CD4-positive, alpha-beta memory T cell (primary cell): ENCODE measurements at places on chromosomes 11 and 22.

GRCh38 chr11:41284354-41284753 is 175.1 kb downstream of the LRRC4C start:
- no peak for DNase-seq

- no peak for DNase-seq
These were observed 35.8 kb downstream of the NADSYN1 start for GRCh38 chr11:71488681-71489270.

DNA sequence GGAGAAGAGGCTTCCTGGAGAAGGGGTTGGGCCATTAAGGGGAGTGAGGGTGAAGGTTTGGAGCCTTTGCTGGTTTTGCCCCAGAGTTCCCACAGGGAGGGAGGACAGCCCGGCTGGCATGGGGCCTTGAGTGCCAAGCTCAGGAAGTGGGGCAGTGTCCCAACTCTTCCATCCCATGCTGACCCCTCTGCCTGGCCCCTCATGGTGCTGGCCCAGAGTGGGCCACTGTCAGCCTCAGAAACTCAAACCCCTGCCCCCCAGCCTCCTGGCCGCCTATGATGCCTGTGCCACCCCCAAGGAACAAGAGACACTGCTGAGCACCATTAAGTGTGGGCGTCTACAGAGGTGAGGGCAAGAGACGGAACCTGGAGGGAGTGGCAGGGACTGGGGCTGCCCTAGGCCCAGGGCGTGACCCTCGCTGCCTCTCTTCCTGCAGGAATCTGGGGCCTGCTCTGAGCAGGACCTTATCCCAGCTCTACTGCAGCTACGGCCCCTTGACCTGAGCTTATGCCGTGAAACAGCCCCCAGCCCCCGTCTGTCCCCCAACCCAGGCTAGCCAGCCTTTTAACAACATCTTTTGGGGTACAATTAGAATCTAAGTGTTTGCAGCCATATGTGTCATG is 5.4 kb downstream of the MUS81 start:
- DNase-seq = no peak

DNA sequence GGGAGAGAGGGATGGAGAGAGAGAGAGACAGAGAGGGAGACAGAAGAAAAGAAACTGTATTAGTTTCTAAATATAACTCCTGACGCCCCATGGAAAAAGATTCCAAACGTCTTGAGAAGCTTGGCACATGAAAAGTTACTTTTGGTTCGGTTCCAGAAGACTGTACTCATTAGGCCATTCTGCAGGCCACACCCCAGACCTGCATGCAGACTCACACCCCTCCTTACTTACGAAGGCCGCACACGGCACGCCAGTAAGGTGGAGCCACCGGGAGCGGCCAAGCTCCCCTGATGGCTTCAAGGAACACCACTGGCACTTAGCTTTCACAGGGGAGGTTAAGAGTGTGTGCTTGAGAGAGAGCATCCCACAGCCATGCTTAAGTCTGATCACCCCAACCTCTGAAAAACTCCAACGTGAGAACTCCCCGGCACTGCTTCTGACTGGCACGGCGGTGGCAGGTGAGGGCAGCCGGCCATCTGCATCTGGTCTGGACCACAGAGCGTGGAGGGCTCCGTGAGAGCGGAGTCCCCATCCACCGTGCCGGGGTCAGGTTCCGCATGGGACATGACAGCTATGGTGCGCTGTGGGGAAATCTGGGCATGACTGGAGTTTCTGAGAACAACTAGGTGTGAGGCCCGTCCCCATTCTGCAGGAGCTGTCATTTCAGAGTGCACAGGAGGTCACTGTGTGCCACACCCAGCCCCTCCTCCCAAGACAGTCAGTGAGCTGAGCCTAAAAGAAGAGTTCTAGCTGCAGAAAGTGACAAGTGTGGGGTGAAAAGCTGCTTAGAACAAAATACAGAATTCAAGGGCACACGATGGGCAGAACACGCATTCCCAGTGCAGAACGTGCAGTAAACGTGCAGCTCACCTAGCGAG is 62.4 kb downstream of the MYH9 start:
- DNase-seq = peak; percentile 37

DNA sequence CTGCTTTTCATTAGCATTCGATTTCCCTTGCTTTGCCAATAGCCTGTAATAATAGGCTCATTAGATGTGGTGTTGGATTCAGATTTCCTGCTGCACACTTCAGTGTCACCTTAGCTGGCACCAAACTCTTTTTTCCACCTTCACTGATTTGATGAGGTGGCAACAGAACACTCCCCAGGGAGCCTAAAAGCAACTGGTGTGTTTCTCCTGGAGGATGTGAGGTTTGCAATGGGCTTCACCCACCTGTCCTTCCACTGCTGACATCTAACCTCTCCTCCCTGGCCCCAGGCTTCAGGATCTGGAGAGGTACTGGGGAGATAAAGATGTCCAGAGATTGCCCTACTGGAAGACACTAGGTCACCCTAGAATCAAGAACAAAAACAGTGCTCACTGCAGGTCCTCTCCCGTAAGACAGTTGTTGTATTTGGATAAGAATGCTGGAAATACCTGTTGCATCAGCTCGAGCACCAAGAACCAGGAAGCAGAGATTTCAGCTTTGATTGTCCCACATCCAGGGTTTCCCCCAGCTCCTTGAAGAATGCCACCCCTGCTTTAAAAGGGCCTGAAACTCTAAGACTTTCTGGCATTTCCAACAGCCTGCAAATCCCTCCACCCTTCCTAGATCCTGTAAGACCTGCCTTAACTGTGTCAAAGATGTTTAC is 96.9 kb downstream of the SLC1A2 start:
- DNase-seq = no peak

DNA sequence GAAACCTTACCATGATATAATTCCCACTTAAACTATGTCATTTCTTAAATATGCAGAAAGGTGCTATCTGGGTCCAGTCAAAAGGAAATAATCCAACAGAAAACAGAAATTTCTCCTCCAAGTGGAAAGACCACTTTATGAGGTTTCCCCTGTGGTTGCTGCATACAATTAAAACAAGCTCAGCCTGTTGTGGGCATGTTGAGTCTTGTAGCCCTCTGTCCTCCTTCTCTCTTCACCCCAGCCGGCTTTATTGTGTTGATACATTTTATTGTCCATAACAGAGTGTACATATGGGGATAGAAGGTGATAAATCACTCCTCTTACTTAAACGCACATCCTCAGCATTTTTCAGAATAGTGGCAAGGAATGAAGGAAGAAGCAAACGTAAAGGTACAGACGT is 126.0 kb upstream of the MTNR1B start:
- no peak for DNase-seq

- peak; percentile 67 for DNase-seq
These were observed 2.1 kb upstream of the CPT1A start for GRCh38 chr11:68843703-68844312.

- DNase-seq = no peak
These were observed 1.4 kb upstream of the TAGLN start for GRCh38 chr11:117197516-117198456.

DNA sequence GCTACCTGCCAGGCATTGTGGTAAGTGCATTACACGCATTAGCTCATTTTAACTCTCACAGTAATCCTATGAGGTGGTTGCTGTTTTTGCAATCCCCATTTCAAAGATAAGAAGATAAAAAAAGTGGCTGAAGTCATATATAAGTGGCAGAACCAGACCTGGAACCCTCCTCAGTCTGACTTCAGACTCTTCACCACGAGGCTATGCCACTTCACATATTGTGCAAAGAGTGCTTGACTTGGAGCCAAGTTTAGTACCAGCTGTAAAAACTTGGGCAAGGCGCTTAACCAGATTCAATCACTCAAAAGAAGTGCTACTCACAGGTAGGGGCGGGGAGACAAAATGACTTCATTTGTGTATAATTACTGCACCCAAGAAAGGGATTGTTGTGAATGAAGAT is 15.3 kb downstream of the BPIFC start:
- no peak for DNase-seq

DNA sequence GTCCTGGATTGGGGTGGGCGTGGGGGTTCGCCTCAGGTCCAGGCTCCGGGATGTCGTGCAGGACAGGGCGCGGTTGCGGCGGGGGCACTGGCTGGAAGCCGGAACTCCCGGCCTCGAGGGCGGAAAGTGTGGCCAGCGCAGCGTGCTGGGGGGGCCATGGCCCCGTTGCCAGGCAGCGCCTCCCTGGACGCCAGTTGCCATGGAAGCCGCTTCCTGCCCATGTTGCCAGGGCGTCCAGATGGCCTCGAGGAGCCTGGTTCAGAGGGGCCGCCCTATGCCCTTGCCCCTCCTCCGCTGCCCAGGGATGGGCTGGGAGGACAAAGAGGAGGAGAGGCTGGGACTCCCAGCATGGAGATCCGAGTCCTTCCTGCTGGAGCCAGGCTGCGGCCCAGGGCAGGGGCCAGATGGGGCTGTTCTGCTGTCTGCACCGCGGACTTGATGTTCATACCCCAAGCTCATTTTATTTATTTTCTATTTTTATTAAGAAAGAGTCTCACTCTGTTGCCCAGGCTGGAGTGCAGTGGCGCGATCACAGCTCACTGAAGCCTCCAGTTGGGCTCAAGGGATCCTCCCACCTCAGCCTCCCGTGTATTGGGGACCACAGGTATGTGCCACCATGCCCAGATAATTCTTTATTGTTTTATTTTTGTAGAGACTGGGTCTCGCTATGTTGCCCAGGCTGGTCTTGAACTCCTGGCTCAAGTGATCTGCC is 4.6 kb upstream of the CCDC188 start:
- DNase-seq = peak; percentile 5
